GM23338 (cell line): ENCODE measurements at places on chromosomes 16 and 17. TPM values are rescaled to one million over a fixed set of nuclear protein-coding genes. Genes with fewer than 3 reads are reported as not detected.

GRCh38 chr16:80932708-80933095, 74.0 kb downstream of the CMC2 start:
- peak; percentile 40 for DNase-seq
- H3K4me1 ChIP-seq: peaks cover 14% of the 10 kb centered on the region
- peaks cover 44% of the 10 kb centered on the region for H3K27me3 ChIP-seq
- no peaks in the 10 kb centered on the region for H3K36me3 ChIP-seq
- H3K27ac ChIP-seq: no peak overlapping the region
- peak overlapping the region; percentile 61 for H3K4me3 ChIP-seq

- peaks cover 8% of the 10 kb centered on the region for H3K4me1 ChIP-seq
- H3K27me3 ChIP-seq: peaks cover 20% of the 10 kb centered on the region
- no peak overlapping the region for H3K27ac ChIP-seq
- no peaks in the 10 kb centered on the region for H3K36me3 ChIP-seq
Measured at GRCh38 chr17:56918916-56919315, 5.1 kb upstream of the TRIM25 start.

DNA sequence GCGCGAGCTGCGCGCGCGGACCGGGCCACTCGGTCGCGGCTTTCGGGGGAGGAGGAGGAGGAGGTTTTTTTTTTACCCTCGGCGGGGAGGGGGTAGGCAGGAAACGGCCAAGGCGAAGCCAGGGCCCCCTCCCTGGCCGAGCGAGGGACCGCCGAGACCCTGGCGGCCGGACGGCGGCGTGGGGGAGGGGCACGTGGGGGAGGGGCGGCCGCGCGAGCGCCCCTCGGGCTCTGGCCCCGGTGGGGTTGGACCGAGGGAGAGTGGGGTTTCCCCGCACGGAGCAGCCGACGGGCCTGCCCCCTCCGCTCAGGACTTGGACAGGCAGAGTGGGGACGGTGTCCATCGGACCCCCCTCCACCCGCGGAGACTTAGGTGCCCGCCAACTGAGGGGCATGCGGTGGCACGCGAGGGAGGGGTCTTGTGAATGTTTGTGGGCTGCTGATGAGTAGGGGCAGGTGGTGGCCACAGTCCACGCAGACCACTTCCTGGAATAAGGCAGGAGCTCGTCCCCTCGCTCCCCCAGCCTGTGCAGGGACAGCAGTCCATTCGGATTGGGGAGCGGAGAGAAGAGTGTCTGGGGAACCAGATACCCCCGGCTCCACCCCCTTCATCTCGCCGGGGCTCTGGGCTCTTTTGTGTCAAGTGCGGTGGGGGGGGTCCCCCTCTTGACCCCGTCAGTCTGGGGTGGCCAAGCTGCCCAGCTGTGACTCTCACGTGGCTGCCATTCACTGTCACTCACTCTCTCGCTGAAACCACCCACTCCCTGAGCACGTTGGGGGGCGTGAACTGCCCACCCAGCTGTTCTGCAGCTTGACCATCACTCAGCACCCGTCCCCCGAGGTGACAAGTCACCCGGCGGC, 3.0 kb upstream of the CHD3 start:
- peak overlapping the region; percentile 65 for H3K4me3 ChIP-seq
- H3K27ac ChIP-seq: no peak overlapping the region
- peaks cover 72% of the 10 kb centered on the region for H3K27me3 ChIP-seq
- H3K36me3 ChIP-seq: 0 out of 2 replicates have a peak, but pooled peaks cover 3% of the 10 kb centered on the region
- peaks cover 46% of the 10 kb centered on the region for H3K4me1 ChIP-seq

GRCh38 chr17:36749493-36749892, 148.1 kb downstream of the MRM1 start:
- H3K36me3 ChIP-seq: no peaks in the 10 kb centered on the region
- no peaks in the 10 kb centered on the region for H3K27me3 ChIP-seq

DNA sequence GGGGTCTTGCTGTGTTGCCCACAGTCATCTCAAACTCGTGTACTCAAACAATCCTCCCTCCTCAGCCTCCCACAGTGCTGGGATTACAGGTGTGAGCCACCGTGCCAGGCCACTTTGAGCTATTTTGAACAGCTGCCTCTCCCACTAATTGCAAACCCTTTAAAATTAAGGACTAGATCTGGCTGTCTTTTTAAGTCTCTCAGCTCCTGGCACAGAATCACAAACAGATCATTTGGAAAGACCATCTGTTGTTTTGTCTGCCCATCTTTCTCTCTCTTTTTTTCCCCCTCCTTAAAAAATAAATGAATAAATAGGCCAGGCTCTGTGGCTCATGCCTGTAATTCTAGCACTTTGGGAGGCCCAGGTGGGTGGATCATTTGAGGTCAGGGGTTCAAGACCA, 10.9 kb upstream of the STAT3 start:
- no peak for DNase-seq
- H3K27ac ChIP-seq: peak overlapping the region; percentile 59; the same call in 1 of the 2 replicates
- H3K4me3 ChIP-seq: no peak overlapping the region

DNA sequence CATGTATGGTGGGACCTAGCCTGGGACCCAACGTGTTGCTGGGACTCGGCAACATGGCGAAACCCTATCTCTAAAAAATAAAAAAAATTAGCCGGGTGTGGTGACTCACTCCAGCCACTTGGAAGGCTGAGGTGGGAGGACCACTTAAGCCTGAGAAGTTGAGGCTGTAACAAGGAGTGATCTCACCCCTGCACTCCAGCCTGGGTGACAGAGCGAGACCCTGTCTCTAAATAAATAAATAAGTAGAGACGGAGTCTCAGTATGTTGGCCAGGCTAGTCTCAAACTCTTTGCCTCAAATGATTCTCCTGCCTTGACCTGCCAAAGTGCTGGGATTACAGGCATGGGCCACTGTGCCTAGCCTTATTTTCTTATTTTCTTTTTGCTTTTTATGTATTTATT, 10.1 kb upstream of the CNP start:
- no peak for DNase-seq
- no peak overlapping the region for H3K4me3 ChIP-seq
- no peaks in the 10 kb centered on the region for H3K36me3 ChIP-seq
- peaks cover 19% of the 10 kb centered on the region for H3K4me1 ChIP-seq
- no peaks in the 10 kb centered on the region for H3K27me3 ChIP-seq

- H3K36me3 ChIP-seq: 0 out of 2 replicates have a peak, but pooled peaks cover 4% of the 10 kb centered on the region
- no peak within 1 kb of the TSS for H3K27ac ChIP-seq
- no peaks in the 10 kb centered on the region for H3K27me3 ChIP-seq
- H3K4me3 ChIP-seq: no peak within 1 kb of the TSS
- H3K4me1 ChIP-seq: no peaks in the 10 kb centered on the region
- no peak for DNase-seq
Measured at GRCh38 chr16:28984619-28985135, at the start of gene LAT. LAT (plus strand) TSS chr16:28985052; CDS start chr16:28985418, 366 bp downstream.

DNA sequence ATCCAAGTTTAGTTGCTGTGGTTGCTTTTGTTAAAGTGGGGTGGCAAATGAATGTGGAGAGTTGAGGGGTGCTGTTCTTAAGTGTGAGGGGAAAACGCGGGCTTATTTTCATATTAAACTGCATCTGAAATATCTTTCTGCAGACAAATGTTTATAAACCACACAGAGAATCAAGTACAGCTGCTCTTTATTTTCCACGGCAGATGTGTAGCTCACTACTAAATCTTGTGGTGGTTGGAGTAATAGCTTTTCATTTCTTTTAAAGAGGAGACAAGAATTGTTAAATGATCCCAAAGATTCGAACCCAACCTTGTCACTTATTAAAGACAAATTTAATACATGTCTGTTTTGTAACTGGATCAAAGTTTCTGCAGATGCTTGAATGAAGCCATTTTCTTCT, 2.1 kb downstream of the CLTC start:
- H3K4me3 ChIP-seq: peak overlapping the region; percentile 95
- H3K4me1 ChIP-seq: peaks cover 28% of the 10 kb centered on the region
- no peak for DNase-seq
- H3K27me3 ChIP-seq: no peaks in the 10 kb centered on the region
- H3K27ac ChIP-seq: no peak overlapping the region

DNA sequence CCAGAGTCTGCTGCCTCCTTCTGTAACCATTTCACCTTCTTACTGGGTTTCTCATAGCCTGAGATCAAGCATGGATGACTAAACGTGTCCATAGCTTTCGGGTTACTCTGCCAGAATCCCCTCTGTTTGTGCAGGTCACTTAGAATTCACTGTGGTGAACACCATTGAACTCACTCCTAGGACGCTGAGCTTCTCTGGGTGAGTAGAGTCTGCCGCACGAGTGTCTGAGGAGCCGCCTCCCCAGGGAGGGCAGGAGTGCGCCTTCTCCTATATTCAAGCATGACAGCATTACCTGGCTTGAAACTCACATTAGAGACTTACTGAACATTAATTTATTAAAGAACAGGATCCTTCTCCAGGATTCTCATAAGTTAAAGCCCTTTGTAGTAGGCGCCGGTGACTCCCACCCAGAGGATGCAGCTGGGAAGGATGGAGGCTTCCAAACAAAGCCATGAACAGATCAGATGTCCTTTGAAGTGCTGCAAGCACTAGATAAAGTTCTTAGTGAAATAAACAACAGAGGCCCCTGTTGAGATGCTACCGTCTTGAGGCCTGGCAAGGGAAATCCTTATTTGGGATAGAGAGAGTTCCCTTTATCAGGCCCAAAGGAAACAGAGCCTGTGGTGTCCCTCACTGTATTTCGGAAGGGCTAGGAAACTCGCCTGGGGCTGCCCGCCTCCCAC, 144.6 kb upstream of the PLCG2 start:
- H3K4me3 ChIP-seq: no peak overlapping the region
- H3K27ac ChIP-seq: peak overlapping the region; percentile 45
- peaks cover 29% of the 10 kb centered on the region for H3K4me1 ChIP-seq
- peak; percentile 48 for DNase-seq
- H3K36me3 ChIP-seq: no peaks in the 10 kb centered on the region

GRCh38 chr16:11621920-11622651, 35.4 kb upstream of the LITAF start:
- H3K36me3 ChIP-seq: no peaks in the 10 kb centered on the region
- H3K4me3 ChIP-seq: no peak overlapping the region
- no peaks in the 10 kb centered on the region for H3K27me3 ChIP-seq
- 0 out of 2 replicates have a peak overlapping the region, but pooled peaks have one; percentile 26 for H3K27ac ChIP-seq
- H3K4me1 ChIP-seq: peaks cover 7% of the 10 kb centered on the region; the same call in 1 of the 2 replicates

- peaks cover 8% of the 10 kb centered on the region for H3K27me3 ChIP-seq
- H3K4me3 ChIP-seq: no peak overlapping the region
- H3K27ac ChIP-seq: no peak overlapping the region
Measured at GRCh38 chr17:80151333-80151732, 4.4 kb upstream of the EIF4A3 start.

GRCh38 chr16:19506965-19507364, 14.9 kb downstream of the GDE1 start:
- DNase-seq: no peak
- peaks cover 17% of the 10 kb centered on the region for H3K36me3 ChIP-seq
- H3K27me3 ChIP-seq: no peaks in the 10 kb centered on the region

GRCh38 chr17:33967608-33968349, 287.3 kb upstream of the CCL2 start:
- peaks cover 11% of the 10 kb centered on the region for H3K4me1 ChIP-seq
- no peak overlapping the region for H3K4me3 ChIP-seq
- DNase-seq: no peak
- H3K27me3 ChIP-seq: no peaks in the 10 kb centered on the region
- H3K36me3 ChIP-seq: no peaks in the 10 kb centered on the region

DNA sequence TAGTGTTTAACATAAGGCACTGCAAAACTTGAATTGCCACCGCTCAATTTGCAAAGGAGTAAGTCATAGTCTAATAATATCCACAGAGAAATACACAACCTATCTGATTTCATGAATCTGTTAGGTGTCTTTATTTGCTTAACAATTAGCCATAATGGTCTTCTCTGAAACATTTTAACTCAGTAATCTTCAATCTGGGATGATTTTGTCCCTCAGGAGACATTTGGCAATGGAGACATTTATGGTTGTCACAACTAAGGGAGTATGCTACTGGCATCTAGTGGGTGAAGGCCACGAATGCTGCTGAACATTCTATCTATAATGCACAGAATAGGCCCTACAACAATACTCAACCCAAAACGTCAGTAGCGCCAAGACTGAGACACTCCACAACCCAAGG, 4.3 kb downstream of the UBE2G1 start:
- no peaks in the 10 kb centered on the region for H3K27me3 ChIP-seq
- H3K4me1 ChIP-seq: peaks cover 27% of the 10 kb centered on the region
- DNase-seq: no peak
- H3K4me3 ChIP-seq: no peak overlapping the region
- H3K36me3 ChIP-seq: peaks cover 5% of the 10 kb centered on the region; the same call in 1 of the 2 replicates

DNA sequence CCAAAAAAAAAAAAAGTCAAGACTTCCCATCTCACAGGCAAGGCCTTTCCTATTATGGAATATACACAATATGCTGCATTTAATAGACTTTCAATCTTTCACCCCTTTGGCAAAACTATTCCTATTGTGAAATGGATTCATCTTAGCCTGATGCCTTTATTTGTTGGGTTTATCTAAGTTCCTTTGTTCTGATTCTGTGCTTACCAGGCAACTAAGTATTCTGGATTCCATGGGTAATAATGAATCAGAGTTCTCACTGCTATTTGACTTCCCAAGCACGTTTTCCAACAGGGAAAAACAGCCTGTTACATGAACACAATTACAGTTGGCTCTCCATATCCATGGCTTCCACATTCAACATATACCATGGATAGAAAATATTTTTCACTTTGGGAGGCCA, 135.5 kb downstream of the MYO1D start:
- H3K36me3 ChIP-seq: no peaks in the 10 kb centered on the region
- H3K4me1 ChIP-seq: no peaks in the 10 kb centered on the region
- H3K27me3 ChIP-seq: no peaks in the 10 kb centered on the region
- H3K27ac ChIP-seq: no peak overlapping the region

- DNase-seq: no peak
- H3K36me3 ChIP-seq: no peaks in the 10 kb centered on the region
- H3K27me3 ChIP-seq: no peaks in the 10 kb centered on the region
- no peak overlapping the region for H3K4me3 ChIP-seq
Measured at GRCh38 chr17:50686494-50687199, 21.1 kb downstream of the ANKRD40 start.

GRCh38 chr16:65121870-65122723, at the start of gene CDH11:
CDH11 (minus strand) TSS chr16:65122063; CDS start chr16:65004869, 117,194 bp downstream.
- peaks cover 29% of the 10 kb centered on the region for H3K4me1 ChIP-seq
- no peaks in the 10 kb centered on the region for H3K36me3 ChIP-seq
- peaks cover 75% of the 10 kb centered on the region for H3K27me3 ChIP-seq
- H3K27ac ChIP-seq: no peak within 1 kb of the TSS

DNA sequence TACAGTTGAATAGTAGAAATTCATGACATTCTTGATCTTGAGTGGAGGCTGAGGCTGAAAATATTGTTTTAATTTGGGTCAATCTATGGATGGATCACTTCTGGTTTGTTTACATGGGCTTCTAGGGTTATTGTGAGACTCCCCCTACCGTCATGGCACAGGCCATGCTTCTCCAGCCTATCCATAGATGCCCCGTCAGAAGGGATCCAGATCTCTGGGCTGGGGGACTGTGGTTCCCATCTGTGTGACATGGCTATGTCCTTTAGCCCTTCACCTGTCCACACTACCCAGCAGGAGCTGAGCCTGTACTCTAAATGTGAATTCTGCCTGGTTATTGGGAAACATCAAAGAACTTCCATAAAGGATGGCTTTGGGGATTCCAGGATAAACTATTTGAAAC, 160.4 kb downstream of the ABCC12 start:
- H3K4me1 ChIP-seq: no peaks in the 10 kb centered on the region
- H3K36me3 ChIP-seq: no peaks in the 10 kb centered on the region
- H3K27ac ChIP-seq: no peak overlapping the region
- no peak for DNase-seq
- H3K4me3 ChIP-seq: no peak overlapping the region

PCGF2 gene
- total RNA-seq: 21.1 and 23.4 TPM in 2 replicates

SECTM1 gene
- total RNA-seq: 0.16 and 1.3 TPM in 2 replicates

NPTX1 gene
- total RNA-seq: 20.1 and 20.5 TPM in 2 replicates

C16orf96 gene
- 1.2 and 2.2 TPM in 2 replicates for total RNA-seq

CDT1 gene
- 114 and 187 TPM in 2 replicates for total RNA-seq
